ENCODE measurements at places on chromosomes 13 and 19.

GRCh38 chr19:10863107-10863717, 8.1 kb upstream of the CARM1 start:
- no peak for DNase-seq

DNA sequence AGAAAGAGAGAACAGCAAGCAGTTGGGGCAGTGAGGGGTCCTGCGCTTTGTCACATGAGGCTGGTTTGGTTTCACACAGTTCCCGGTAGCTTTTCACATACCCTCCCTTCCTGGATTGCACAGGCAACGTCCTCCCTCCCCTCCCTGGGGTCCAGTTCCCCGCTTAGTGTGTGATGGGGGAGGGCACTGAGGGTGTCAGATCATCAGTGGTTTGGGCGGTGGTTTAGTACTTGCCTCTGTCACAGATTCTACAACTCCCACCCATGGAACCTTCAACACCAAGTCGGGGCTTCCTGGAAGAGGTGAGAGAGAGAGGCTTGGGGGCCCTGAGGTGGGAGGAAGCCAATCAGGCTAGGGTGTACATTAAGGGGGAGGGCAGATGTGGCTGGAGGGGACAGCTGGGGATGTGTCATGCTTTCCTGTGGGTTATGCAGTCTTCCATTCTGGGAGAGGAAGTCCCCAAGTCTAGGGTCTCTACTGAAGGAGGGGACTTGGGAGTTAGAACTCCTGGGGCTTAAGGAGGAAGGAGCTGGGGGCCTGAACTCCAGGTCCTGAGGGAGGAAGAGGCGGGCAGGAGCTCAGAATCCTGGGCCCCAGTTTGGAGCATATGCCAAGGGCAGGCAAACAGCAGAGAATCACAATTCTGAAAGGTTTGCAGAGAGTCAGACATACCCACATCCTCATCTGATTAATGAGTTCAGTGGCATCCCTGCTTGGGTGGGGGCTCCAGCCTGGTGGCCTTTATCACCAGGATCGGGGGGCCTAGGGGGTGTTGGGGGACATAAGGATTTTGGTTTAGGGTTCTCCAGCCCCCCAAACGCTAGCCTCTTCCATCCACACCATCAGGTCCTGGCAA, at the start of gene NKG7:
Gene NKG7 (minus strand): TSS at position 6 of the 856 bp plus-strand sequence. CDS start 119 bp downstream, outside the sequence.
- no peak for DNase-seq

DNA sequence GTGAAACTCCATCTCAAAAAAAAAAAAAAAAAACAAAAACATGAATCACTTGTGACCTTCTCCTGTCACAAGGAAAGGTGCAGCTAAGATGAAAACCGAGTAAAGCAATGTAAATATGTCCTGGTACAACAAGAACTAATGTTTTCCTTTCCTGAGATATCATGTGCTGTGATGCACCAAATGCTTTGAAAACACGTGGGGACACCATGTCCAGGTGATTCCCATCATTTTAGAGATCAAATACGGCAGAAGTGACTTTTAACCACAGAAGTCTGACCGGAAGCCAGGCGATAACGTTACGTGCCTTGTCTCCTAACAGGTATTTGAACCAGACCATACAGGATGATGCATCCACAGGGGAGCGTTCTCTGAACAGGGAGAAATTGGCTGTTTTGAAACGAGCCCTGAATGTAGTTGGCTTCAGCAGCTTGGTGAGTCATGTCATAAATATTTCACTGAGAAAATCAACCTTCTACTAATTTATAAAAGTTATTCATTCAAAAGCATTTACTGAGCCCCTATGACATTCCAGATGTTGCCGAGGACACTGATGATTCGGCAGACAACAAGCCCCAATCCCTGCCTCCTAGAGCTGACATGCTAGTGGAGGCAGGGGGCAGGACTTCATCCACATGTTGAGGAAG, 328.1 kb downstream of the MYO16 start:
- DNase-seq: peak; percentile 10

DNA sequence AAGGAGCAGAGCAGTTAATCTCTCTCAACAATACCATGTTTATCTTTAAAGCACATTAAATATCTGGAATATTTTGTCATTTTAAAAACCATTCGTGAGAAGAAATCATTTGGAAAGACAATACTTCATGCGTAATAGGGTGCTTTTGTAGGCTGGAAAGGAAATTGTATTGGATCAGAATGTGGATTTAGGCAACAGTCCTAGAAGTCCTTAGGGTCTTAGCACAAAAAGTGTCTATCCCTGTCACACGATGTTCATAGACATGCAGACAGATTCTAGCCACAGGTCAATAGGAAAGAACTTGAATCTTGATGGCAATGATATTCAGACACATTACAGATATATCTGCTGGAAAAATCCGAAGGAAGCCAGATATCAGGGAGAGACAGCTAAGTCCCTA, 156.0 kb downstream of the KCTD12 start:
- no peak for DNase-seq

- no peak for DNase-seq
Observed at GRCh38 chr19:37718304-37718703, 1.3 kb downstream of the ZNF607 start.

DNA sequence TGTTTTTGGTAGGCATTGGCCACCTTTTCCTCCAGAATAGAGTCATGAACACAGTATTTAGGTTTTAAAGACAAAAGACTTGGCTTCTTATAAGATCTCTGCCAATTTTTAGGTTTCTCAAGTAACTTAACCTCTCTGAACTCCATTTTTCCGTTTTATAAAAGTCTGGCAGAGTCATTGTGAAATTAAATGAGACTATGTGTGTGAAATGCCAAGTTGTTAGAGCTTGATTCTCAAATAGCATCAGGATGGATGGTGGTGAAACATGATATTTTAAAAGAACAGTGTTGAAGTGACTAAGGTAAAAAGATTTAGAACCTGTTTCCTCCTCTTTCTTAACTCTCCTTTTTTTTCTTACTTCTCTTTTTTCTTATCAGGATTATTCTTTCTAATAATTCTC, 617.7 kb upstream of the SLITRK1 start:
- no peak for DNase-seq

GRCh38 chr19:3873151-3873550, 4.3 kb upstream of the ZFR2 start:
- no peak for DNase-seq

- no peak for DNase-seq
Observed at GRCh38 chr13:96388598-96388997, 298.7 kb downstream of the HS6ST3 start.

DNA sequence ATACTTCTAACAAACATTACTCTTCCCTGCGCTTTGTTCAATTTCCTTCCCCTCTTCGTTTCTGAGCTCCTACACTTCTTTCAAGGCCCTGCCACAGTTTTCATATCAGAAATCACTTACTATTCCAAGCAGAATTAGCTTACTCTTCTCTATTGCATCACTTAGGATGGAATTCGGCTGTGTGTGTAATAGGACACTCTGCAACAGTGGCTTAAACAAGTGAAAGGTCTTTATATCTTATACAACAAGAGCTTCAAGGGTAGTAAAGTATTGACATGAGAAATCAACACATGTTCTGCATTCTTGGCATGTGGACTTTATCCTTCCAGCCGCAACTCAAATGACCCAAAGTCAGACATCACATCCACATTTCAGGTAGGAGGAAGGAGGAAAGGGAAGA, 279.6 kb downstream of the PCDH20 start:
- no peak for DNase-seq

DNA sequence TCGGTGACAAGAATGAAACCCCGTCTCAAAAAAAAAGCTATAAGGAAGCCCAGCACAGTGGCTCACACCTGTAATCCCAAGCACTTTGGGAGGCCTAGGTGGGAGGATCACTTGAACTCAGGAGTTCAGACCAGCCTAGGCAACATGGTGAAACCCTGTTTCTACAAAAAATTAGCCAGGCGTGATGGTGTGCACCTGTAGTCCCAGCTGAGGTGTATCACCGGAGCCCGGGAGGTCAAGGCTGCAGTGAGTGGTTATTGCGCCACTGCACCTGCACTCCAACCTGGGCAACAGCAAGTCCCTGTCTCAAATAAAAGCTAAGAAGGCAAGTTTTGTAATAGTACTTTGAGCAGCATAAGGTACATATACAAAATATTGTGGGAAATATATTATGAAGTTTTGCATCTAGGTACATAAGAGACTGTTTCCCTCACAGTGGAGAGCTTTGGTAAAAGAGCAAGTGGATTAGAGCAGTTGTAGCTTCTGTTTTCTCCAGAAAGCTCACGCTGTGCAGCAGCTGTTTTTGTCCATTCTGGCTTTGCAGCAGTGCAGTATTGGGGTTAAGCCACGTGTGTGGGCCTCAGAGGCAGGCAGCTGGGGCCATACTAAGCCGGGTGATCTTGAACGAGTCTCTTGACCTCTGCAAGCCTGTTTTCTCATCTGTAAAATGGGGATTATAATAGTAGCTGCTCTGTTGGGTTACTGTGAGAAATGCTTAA, 35.4 kb downstream of the ARHGAP35 start:
- DNase-seq: no peak

GRCh38 chr19:2494084-2494446, 18.1 kb downstream of the GADD45B start:
- DNase-seq: peak; percentile 5

- DNase-seq: no peak
Observed at GRCh38 chr13:96650301-96650886, 343.9 kb downstream of the OXGR1 start.

- no peak for DNase-seq
Observed at GRCh38 chr13:80055847-80056246, 285.1 kb downstream of the SPRY2 start.

DNA sequence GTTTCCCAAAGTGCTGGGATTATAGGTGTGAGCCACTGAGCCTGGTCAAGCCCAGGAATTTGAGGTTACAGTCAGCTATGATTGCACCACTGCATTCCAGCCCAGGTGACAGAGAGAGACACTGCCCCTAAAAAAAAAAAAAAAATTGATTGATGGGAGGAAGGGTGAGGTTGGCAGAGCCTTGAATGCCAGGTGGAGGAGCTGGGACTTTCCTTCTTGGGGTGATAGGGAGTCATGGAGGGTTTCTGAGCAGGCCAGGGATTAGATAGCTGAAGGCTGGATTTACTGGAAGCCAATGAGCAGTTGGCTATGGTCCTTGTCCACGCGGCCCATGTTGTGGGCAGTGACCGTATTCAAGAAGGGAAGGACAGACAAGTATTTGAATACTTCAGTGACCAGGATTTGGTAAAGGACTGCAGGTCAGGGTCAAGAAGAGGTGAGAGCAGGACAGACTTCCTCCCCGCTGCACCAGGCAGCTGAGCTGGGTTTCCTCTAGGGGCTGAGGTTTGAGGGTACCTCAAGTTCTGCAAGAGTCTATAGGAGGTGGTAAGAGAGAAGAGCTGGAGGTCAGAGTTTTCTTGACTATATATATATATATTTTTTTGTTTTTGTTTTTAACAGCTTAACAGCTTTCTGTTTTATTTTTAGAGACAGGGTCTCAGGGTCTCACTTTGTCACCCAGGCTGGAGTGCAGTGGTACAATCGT, 6.9 kb upstream of the ICAM4 start:
- DNase-seq: no peak

DNA sequence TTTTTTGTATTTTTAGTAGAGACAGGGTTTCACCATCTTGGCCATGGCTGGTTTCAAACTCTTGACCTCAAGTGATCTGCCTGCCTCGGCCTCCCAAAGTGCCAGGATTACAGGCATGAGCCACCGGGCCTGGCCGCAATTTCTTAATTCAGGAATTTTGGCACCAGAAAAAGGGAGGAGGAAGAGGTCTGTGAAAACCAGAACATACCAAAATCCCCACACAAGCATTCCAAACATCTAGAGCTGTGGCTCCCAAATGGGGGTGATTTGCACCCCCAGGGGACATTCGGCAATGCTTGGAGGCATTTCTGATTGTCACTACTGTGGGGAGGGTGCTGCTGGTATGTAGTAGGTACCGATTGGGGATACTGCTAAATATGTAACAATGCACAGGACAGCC, 40.2 kb upstream of the ABCC4 start:
- DNase-seq: no peak

GRCh38 chr13:23175920-23176319, 4.9 kb upstream of the SGCG start:
- DNase-seq: no peak

GRCh38 chr13:48761256-48761655, 107.5 kb downstream of the CYSLTR2 start:
- DNase-seq: no peak

DNA sequence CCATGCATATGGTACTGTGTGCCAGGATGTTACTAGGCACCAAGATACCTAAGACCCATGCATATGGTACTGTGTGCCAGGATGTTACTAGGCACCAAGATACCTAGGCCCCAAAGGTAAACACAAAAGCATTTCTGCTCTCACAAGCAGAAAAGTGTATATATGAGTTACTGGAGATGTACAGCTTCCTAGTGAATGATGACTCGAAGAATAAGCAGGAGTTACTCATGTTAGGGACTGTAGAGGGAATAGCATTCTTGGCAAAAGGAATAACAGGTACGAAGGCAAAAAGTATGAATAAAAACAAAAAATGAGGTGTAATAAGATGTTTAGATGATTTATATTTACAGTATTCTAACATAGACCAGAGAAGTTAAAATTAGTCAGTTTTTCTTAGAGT, 383.7 kb downstream of the DIAPH3 start:
- DNase-seq: no peak

DNA sequence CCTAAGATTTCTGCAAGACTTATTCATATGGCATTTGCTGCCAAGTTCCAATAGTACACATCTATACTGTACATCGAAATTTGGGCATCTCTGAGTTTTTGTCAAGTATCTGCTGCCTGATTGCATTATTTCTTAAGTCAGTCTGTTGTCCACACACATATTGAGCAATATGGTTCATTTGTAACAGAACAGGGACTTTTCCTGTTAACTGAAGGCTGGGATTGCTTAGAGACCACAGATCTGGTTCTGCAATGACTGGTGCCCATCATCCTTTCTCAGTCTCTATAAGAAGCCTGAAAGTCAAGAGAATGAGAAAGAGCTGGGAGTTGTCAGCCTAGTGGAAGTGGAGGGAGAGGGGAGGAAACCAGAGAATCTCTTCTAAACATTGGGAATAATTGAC, 22.5 kb upstream of the MYCBP2 start:
- DNase-seq: no peak

- DNase-seq: no peak
Observed at GRCh38 chr13:44313674-44314073, 60.0 kb upstream of the SERP2 start.

DNA sequence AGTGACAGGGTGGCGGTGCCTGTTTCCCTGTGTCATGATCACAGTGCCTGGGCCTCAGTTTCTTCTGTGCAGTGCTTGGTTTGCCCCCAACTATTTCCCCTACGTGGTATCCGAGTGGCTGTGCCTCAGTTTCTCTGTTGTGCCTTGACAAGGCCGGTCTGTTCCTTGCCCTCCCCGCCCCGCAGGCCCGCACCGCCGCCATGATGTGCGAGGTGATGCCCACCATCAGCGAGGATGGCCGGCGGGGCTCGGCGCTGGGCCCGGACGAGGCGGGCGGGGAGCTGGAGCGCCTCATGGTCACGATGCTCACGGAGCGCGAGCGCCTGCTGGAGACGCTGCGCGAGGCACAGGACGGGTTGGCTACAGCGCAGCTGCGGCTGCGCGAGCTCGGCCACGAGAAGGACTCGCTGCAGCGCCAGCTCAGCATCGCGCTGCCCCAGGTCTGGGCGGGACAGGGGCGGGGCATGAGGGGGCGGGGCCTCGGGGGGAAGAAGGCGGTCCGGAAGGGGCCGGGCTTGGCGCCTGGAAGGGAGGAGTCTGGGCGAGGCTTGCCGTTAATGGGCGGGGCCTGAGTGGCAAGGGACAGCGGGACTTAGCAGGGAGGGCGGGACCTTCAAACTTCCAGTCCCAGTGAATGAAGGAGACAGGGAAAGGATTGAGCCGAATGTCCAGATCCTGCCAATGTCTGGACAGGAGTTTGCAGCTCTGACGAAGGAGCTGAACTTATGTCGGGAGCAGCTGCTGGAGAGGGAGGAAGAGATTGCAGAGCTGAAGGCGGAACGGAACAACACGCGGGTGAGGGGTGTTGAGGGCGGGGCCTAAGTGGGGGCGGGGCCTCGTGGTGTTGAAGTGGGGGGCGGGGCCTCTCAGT, 8.6 kb downstream of the PPFIA3 start:
- peak; percentile 96 for DNase-seq

Measured in skin of body (tissue), 3 donors.